ENCODE measurements at places on chromosomes 2 and 18. TPM values are rescaled to one million over a fixed set of nuclear protein-coding genes. Genes with fewer than 3 reads are reported as not detected.

- no peaks in the 10 kb centered on the region for H3K4me1 ChIP-seq
- no peaks in the 10 kb centered on the region for H3K27me3 ChIP-seq
- no peak for DNase-seq
- no peak overlapping the region for H3K4me3 ChIP-seq
Observed at GRCh38 chr18:28109781-28110560, 67.0 kb downstream of the CDH2 start.

The ARHGAP15 gene
- 183 TPM for polyA plus RNA-seq

- no peak overlapping the region for H3K27ac ChIP-seq
- H3K27me3 ChIP-seq: peaks cover 6% of the 10 kb centered on the region
- H3K4me3 ChIP-seq: no peak overlapping the region
Observed at GRCh38 chr2:55779459-55780421, 86.1 kb upstream of the PNPT1 start.

The BCL2 gene
- polyA plus RNA-seq: 11.8 TPM

DNA sequence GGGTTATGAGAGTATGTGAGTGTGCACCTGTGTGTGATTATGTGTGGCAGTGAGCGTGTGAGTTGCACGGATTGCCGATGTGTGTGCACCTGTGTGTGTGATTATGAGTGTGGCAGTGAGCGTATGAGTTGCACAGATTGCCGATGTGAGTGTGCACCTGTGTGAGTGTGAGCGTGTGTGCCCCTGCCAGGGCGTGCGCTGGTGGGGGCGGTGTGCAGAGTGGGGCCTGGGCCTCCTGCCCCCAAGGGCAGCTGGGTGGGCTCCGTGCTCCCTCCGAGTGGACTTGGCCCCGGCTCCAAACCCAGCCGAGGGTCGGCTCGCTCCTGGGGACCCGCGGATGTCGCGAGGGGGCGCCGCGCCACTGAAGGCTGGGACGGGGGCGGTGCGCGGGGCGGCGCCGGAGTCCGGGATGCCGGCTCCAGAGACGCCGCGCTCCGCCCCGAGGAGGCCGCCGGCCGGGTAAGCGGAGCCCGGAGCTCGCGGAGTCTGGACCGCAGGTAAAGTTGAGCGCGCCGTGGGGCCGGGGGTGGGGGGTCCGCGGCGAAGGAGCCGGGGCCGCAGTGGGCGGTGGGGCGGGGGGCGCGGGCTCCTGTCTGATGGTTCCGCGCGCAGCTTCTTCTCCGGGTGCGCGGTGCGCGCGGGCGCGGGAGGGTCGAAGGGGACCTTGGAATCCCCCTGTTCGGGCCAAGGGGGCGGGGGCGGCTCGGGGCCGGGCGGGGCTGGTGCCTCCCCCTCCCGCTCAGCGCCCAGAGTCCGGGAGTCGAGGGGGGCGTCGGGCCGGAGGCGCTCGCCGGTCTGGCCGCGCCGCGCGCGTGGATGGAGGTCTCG, at the start of gene KCNG2:
Gene KCNG2, plus strand, starts transcription at position 421 of the 828 bp plus-strand sequence. CDS start 65,730 bp downstream, outside the sequence.
- peaks cover 9% of the 10 kb centered on the region for H3K36me3 ChIP-seq
- peaks cover 20% of the 10 kb centered on the region for H3K4me1 ChIP-seq
- peaks cover 45% of the 10 kb centered on the region for H3K27me3 ChIP-seq
- no peak within 1 kb of the TSS for H3K27ac ChIP-seq

DNA sequence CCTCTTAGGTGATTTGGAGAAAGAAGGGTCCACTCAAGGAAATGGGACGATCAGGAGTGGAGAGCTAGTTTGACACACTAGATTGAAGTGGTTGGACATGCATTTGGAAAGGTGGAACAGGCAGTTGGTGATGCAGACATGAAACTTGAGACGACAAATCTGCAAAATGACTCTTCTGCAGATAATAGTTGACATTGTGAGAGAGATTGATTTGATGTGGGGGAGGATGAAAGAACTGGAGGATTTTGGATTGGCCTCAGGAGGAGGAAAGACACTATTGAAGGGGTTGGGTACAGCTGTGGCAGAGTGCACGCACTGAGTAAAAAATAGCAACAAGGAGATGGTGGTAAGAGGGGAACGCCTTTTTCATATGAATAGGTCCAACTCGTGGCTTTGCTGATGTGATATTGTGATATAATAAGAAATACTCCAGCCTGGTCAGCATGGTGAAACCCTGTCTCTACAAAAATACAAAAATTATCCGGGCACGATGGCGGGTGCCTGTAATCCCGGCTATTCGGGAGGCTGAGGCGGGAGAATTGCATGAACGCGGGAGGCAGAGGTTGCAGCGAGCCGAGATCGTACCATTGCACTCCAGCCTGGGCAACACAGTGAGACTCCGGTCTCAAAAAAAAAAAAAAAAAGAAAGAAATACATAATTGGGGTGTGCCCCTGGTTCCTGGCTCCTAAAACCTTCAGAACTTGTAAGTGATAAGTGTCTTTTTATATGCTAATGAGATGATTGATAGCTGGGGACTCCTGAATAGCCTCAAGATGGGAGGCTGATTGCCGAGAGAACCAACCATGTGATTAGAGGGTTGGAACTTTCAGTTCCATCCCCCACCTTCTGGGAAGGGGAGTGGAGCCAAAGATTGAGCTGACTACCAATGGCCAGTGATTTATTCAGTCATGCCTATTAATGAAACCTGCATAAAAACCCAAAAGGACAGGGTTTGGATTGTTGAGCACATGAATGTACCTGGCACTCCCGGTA, 9.7 kb downstream of the TTLL4 start:
- peaks cover 18% of the 10 kb centered on the region for H3K4me1 ChIP-seq
- no peaks in the 10 kb centered on the region for H3K27me3 ChIP-seq
- no peak overlapping the region for H3K4me3 ChIP-seq
- no peak for DNase-seq

GRCh38 chr2:26786207-26787028, 562 bp downstream of the CENPA start:
- peaks cover 6% of the 10 kb centered on the region for H3K4me1 ChIP-seq
- peak; percentile 5 for DNase-seq
- no peak overlapping the region for H3K27ac ChIP-seq
- peaks cover 13% of the 10 kb centered on the region for H3K27me3 ChIP-seq
- H3K4me3 ChIP-seq: peak overlapping the region; percentile 79
- no peaks in the 10 kb centered on the region for H3K36me3 ChIP-seq

The OSR1 gene
- polyA plus RNA-seq: not detected

- H3K27me3 ChIP-seq: no peaks in the 10 kb centered on the region
- H3K4me1 ChIP-seq: no peaks in the 10 kb centered on the region
- no peak overlapping the region for H3K27ac ChIP-seq
- no peak overlapping the region for H3K4me3 ChIP-seq
- no peaks in the 10 kb centered on the region for H3K36me3 ChIP-seq
- DNase-seq: no peak
Observed at GRCh38 chr2:173232956-173233744, 121.5 kb upstream of the CDCA7 start.

The MRO gene
- not detected for polyA plus RNA-seq

GRCh38 chr2:70141902-70142589, 48.8 kb downstream of the C2orf42 start:
- no peak for DNase-seq
- no peaks in the 10 kb centered on the region for H3K36me3 ChIP-seq
- peak overlapping the region; percentile 100 for H3K27ac ChIP-seq
- H3K4me1 ChIP-seq: peaks cover 65% of the 10 kb centered on the region
- peak overlapping the region; percentile 93 for H3K4me3 ChIP-seq

DNA sequence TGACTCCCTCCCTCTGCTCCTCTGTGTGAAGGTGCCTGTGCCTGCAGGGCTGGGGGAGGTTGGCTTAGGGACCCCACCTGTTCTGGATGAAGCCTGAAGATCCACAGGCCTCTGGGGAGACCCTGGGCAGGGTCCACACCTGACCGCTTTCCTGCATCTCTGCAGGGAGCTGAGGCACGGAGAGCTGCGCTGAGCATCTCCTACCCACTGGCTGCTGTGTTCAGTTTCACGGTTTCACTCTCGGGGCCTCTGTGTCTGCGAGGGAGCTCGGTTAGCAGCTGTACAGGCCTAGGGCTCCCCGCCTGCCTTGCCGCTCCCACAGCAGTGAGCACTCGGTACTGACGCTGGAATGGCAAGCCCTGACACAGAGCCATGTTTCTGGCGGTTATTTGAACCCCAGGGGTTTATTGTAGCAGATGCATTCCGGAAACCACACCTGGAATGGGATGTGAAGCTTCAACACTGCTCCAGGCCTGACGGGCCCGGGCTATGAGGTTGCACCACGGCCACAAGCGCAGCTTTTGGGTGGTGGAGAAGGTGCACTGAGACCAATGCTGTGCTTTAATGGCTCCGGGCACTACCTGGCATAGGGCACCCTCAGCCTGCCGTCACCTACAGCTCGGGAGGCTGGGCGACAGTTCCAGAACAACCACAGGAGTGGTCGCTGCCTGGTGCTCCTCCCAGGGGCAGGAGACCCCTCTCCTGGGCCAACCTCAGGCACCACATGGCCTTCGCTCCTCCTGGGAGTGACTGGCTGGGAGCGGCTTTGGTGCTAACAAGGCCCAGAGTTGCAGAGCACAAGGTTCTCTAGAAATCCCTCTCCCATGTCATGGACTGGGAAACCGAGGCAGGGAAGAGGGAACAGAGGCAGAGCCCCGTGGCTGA, 257.9 kb downstream of the NDUFA10 start:
- peaks cover 13% of the 10 kb centered on the region for H3K27me3 ChIP-seq
- DNase-seq: no peak
- H3K27ac ChIP-seq: no peak overlapping the region
- H3K4me1 ChIP-seq: no peaks in the 10 kb centered on the region
- no peak overlapping the region for H3K4me3 ChIP-seq

The MPP4 gene
- not detected for polyA plus RNA-seq

The SLC4A3 gene
- polyA plus RNA-seq: not detected

DNA sequence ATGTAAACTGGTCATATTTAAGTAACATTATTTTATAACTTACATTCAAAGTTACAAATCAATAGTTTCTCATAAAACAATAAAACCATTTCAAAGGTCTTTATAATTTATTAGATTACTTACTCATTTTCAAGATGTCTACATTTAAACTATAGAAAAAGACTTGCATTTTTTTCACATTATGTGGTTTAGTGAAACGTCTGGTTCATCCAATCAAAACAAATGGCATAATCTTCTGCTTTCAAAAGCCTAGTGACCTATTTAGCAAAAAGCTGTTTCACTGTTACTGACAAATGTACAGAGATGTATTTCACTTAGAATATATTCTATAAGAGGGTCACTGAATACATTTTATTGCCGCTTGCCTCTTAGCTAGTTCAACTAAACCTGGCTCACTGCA, 49.3 kb upstream of the MCM6 start:
- no peak overlapping the region for H3K4me3 ChIP-seq
- H3K27me3 ChIP-seq: no peaks in the 10 kb centered on the region
- H3K36me3 ChIP-seq: peaks cover 9% of the 10 kb centered on the region
- no peaks in the 10 kb centered on the region for H3K4me1 ChIP-seq
- H3K27ac ChIP-seq: no peak overlapping the region

DNA sequence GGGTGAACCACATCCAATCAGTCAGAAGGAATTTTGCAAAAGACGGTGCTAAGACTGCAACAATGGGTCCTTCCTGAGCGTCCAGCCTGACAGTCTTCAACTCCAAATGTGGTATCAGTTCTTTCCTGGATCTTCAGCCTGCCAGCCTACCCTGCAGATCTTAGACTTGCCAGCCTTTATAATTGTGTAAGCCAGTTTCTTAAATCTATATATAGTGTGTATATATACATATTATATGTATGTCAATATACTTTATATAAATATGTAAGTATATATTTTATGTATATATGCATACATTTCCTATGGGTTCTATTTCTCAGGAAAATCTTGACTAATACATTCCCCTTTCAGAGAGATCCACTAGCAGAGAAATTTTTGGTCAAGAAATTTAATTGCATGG, 245.5 kb downstream of the FHOD3 start:
- H3K36me3 ChIP-seq: no peaks in the 10 kb centered on the region
- H3K4me3 ChIP-seq: no peak overlapping the region
- H3K27me3 ChIP-seq: no peaks in the 10 kb centered on the region
- no peak for DNase-seq

DNA sequence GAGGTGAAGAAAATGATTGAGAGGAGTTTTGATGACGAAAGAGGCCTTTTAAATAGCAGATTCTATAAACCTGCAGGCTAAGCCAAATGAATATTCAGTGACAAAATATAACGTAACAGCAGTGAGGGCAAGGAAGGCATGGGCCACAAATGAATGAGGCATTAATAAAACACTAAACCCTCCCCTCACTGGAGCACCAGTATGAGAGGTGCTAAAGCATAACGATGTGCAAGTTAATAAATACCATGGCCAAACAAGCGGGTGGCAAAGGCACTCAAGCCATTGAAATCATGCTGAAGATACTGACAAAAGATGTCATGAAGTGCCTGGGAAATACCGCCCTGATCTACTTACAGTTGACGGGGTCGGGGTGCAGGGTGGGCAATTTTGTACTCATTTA, 30.2 kb upstream of the LONRF2 start:
- no peaks in the 10 kb centered on the region for H3K4me1 ChIP-seq
- H3K27me3 ChIP-seq: peaks cover 45% of the 10 kb centered on the region
- H3K36me3 ChIP-seq: peaks cover 12% of the 10 kb centered on the region
- no peak for DNase-seq
- no peak overlapping the region for H3K4me3 ChIP-seq

The KCNIP3 gene
- not detected for polyA plus RNA-seq

GRCh38 chr2:128054104-128054885, 26.4 kb upstream of the SAP130 start:
- peaks cover 59% of the 10 kb centered on the region for H3K27me3 ChIP-seq
- H3K4me1 ChIP-seq: no peaks in the 10 kb centered on the region
- DNase-seq: no peak
- H3K36me3 ChIP-seq: peaks cover 19% of the 10 kb centered on the region

GRCh38 chr2:44715671-44716081, 225.8 kb upstream of the SIX3 start:
- peaks cover 59% of the 10 kb centered on the region for H3K4me1 ChIP-seq
- DNase-seq: no peak
- H3K27ac ChIP-seq: peak overlapping the region; percentile 75
- H3K4me3 ChIP-seq: peak overlapping the region; percentile 47

- peaks cover 33% of the 10 kb centered on the region for H3K27me3 ChIP-seq
- no peaks in the 10 kb centered on the region for H3K36me3 ChIP-seq
- no peak for DNase-seq
- H3K4me1 ChIP-seq: peaks cover 7% of the 10 kb centered on the region
- no peak overlapping the region for H3K4me3 ChIP-seq
Observed at GRCh38 chr2:11738589-11739436, 7.6 kb upstream of the LPIN1 start.

- H3K4me1 ChIP-seq: no peaks in the 10 kb centered on the region
- no peak overlapping the region for H3K27ac ChIP-seq
- no peak for DNase-seq
Observed at GRCh38 chr2:33292981-33293595, 183.4 kb upstream of the RASGRP3 start.

GRCh38 chr2:106581755-106582147, 94.6 kb downstream of the CD8B2 start:
- peaks cover 43% of the 10 kb centered on the region for H3K27me3 ChIP-seq
- H3K36me3 ChIP-seq: no peaks in the 10 kb centered on the region
- H3K27ac ChIP-seq: no peak overlapping the region
- H3K4me3 ChIP-seq: peak overlapping the region; percentile 85
- DNase-seq: no peak

All from naive B cell (primary cell).